ENCODE measurements at places on chromosomes 13 and 19.

DNA sequence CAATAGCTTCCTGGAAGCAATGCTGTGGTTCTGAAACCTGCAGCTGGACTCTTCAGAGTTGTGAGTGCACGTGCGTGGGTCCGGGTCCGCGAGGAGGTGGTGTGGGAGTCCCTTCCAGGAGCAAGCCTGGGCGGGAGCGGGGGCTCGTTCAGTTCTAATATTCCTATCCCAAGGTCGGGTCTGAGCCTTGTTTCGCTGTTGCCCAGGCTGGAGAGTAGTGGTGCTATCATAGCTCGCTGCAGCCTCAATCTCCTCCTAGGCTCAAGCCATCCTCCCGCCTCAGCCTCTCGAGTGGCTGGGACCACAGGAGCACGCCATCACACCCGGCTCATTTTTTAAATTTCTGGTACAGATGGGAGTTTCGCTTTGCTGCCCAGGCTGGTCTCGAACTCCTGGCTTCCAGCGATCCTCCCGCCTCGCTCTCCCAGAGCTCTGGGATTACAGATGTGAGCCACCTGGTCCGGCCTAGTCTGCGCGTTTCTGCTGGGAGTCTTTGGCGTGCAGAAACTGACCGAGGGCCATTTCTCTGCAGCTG lies 625 bp downstream of the ZFP82 start:
- DNase-seq, result no peak

DNA sequence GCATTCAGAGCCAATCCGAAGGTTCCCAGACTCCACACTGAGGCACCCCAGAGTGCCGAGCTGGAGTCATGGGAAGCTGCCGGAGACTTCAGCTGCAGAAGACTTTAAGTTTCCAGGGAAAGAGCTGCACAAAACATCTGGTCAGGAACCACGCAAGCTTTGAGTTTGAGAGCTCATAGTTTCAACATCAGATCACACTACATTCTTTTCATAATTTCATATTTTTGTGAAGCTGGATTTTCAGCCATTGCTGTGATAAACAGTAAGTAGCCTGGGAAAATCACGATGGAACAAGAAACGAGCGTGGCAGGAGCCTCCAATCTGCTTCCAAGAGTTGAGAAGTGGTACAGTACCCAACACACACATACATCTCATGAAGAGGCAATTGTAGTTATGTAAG lies 25.5 kb upstream of the ATP12A start:
- no peak for DNase-seq

DNA sequence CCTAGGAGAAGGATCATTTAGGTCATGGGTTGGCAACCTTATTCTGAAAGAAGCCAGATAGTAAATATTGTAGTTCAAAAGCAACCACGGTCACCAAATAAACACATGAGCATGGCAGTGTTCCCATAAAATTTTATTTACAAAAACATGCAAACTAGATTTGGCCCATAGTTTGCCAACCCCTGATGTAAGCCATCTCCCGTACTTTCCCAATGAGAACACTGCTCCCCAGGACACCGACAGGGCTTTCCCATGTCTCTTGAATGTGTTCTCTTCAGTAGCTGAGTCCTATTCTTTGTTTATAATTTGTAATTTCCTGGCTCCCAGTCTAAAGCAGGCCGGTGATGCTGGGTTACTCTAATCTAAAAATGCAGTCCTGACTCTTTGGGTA lies 239.6 kb downstream of the LHFPL6 start:
- no peak for DNase-seq

GRCh38 chr13:113905018-113905417 lies 41.1 kb upstream of the GAS6 start:
- DNase-seq, result no peak

DNA sequence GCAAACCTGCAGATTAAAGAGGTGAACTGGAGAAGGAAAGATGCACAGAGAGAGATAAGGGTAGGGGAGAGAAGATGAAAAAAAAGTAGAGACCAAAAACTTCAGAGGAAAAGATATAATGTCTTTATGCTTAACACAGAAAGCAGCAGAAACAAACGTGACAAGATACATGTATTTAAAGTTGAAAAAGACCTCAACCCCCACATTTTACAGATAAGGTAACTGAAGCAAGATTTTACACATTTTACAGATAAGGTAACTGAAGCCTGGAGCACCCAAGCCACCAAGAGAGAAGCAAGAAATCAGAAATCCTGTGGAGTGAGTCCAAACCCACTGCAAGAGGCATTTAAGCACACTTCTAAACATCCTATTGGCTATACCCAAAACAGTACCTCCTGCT lies 185.3 kb downstream of the TBC1D4 start:
- DNase-seq, result no peak

- no peak for DNase-seq
Observed at GRCh38 chr13:94128430-94128829, 351.1 kb downstream of the DCT start.

GRCh38 chr19:45251452-45252354 lies 632 bp downstream of the MARK4 start:
- DNase-seq, result no peak

- DNase-seq, result no peak
Observed at GRCh38 chr13:23621316-23621645, 51.1 kb downstream of the TNFRSF19 start.

GRCh38 chr19:49150106-49150943 lies 4.9 kb downstream of the HRC start:
- DNase-seq, result no peak

GRCh38 chr13:36101157-36101556 lies 30.0 kb downstream of the DCLK1 start:
- DNase-seq, result no peak

GRCh38 chr13:26222520-26223046 lies 469 bp upstream of the RNF6 start:
- no peak for DNase-seq

- no peak for DNase-seq
Observed at GRCh38 chr19:34662919-34663318, 14.0 kb downstream of the SCGB2B2 start.

GRCh38 chr13:108920137-108920536 lies 290.7 kb downstream of the MYO16 start:
- no peak for DNase-seq

- DNase-seq, result no peak
Observed at GRCh38 chr19:35360880-35361420, 2.7 kb downstream of the FFAR3 start.

DNA sequence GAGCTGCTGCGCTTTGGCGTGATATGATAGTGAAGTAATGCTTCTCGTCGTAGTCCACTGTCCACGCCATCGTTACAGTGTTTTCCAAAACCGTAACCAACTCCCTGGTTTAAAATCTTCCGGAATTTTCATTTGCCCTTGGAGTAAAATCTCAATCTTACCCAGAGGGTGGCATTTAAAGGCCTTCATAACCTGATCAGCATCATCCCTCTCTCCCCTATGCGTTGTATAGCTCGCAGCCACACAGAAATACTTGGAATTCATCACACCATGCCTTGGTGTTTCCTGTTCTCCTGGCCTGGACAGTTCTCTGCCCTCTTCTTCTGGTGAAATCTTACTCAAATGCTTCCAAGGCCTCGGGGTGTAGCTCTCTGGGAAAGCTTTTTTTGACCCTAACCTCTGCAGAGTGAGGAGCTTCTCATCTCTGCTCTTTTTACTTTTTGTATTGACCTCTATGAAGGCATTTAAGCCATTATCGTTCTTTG lies 839 bp downstream of the MPHOSPH8 start:
- DNase-seq, result no peak

GRCh38 chr13:44416301-44416700 lies 42.7 kb downstream of the SERP2 start:
- DNase-seq, result no peak

- DNase-seq, result no peak
Observed at GRCh38 chr13:103140001-103140671, 73.9 kb upstream of the SLC10A2 start.

GRCh38 chr19:19535311-19536191 lies 2.5 kb upstream of the CILP2 start:
- no peak for DNase-seq

- DNase-seq, result no peak
Observed at GRCh38 chr13:50015258-50015657, at the start of gene KCNRG. TSS of gene KCNRG (plus strand) at chr13:50015444. CDS start at chr13:50015494, 50 bp downstream.

Data from stimulated activated CD4-positive, alpha-beta T cell treated with anti-CD3 and anti-CD28 coated beads, Interleukin-1b, Interleukin-23, amount 100 ng/mL, for 1 hour (primary cell).